ENCODE measurements at places on chromosomes 5 and 9. TPM values are rescaled to one million over a fixed set of nuclear protein-coding genes. Genes with fewer than 3 reads are reported as not detected.

GRCh38 chr5:16120579-16120978, 59.0 kb downstream of the MARCHF11 start:
- no peak for DNase-seq

- no peak for DNase-seq
Measured at GRCh38 chr9:27967210-27967609, 393.9 kb upstream of the C9orf72 start.

DNA sequence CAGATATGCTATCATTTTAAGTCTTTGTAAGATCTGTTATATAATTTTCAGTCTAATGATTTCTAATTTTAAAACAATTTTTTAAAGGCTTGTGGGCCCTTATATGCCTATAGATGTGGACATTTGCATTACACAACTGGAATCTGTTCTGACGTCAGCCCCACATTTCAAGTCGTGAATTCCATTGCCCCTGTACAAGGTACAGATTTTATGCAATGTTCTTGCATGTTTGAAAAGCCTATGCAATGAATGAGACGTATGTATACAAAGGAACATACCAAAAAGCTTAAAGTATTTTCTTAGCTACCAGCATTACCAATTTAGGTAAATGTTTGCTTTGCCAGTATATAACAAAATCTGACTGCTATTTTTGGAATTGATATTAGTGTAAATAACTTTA, 77.2 kb downstream of the ITGA1 start:
- no peak for DNase-seq

DNA sequence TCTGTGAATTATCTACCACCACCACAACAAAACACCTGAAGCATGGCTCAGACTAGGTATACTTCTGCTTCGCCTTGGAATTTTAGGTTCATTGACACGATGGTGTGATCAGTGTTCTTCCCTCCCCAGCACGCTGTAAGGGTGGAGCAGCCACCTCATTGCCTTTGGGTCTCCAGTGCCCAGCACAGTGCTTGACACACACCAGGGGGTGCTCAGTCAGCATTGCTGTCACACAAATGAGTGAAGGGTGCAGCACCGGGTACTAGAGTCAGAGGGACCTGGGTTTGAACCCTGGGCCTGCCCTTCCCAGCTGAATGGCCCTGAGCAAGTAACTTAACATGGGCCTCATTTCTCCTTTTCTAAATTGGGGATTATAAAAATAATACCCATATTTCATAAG, 9.9 kb upstream of the ANGPTL2 start:
- DNase-seq, result no peak

DNA sequence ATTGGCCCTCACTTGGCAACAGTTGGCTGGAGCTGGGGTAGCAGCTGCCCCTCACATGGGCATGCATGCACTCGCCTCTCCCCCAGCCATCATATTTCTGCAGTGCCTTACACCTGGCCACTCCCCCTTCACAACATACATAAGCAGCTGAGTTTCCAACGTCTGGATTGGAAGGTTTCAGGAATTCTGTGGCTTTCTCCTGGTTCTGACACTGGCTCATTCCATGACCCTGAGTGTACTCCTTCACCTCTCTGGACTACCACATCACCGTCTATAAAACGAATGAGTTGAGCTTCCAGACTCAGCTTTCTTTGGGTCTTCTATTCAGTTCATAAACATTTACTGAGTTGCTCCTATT, 84.3 kb downstream of the GALNT10 start:
- no peak for DNase-seq

DNA sequence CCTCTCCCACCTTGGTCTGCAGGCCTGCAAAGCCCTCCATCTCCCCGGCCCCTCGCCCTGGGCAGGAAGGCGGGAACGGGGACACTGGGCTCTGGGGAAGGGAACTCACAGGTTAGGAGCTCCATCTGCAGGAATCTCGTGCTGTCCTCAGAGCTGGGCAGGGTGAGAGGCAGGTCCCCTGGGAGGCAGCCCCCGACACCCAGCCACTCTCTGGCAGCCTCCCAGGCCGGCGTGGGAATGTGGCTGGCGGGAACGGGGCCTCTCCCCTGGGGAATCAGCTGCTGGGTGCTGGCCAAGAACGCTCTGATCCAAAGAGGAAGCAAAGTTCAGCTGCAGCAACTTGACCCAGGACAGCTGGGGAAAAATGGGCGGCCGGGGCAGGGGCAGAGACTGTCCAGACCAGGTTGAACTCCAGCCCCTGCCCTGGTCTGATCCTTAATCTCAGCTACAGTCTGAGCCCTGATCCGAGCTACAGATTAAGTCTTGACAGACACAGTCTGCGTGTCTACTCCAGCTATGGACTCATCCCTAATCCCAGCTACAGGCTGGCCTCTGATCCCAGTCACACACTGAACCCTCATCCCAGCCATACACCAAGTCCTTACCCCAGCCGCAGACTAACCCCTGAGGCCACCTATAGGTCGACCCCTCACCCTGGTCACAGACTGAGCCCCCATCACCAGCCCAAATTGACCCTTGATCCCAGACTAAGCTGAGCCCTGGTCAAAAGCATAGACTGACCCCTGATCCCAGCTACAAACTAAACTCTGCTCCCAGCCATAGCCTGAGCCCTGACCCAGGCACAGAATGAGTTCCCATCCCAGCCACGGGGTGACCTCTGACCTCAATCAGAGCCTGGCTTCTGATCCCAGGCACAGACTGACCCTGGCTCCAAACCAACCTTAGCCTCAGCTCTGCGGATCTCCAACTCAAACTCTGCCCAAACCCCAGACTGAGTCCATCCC, 37.3 kb upstream of the EGFL7 start:
- peak; percentile 95 for DNase-seq

DNA sequence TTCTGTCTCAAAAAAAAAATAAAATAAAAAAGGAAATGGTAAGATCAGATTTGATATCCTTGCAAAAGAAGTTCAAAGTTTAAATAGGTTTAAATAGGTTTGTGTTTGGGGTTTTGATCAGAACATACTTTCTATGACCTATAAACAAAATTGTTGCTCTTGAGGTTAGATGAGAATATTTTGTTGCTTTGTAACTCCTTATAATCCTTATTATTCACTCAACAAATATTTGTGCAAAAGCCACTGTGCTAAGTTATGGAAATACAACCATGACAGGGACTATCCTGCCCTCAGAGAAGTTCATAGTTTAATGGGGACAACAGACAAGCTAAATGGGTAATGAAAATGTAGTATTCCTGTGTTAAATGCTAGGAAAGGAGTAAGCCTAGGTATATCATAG, 71.5 kb downstream of the INVS start:
- DNase-seq, result no peak

DNA sequence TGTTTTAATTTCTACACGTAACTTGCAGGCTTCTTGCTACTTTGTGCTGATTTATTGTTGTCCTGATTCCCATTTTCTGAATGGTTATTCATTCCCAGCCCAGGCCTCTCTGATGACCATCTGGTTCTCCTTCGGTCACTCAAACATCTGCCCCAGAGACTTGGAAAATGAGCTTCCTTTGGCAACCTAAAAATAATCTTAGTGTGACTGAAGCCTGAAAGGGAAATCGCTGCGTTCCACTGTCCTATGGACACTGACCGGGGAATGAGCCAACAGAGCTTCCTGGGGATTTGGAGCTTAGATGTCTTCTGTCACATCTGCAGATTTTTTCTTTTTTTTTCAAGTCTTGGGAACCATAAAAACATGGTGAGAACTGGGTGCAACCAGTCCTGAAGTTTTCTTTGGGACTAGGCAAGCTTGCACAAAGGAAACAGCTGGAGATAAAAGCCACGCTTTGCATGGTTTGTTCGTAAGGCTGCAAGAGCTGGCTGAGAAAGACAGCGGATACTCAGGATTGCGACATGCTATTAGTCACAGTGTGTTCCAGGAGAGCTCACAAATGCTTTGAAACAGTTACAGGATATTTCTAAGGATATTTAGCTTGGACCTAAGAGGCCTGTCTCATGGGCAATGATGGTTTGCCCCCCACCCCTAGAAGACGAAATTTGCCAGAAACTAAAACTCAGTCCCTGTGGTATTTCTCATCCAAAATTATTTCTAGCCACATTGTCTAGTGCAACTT, 146.2 kb downstream of the GOLPH3 start:
- peak; percentile 31 for DNase-seq

RETREG1 gene
- total RNA-seq, result 49.9 TPM

GPR21 gene
- 1.2 TPM for total RNA-seq

GRCh38 chr9:27351438-27351837, 54.5 kb upstream of the EQTN start:
- DNase-seq, result no peak

DNA sequence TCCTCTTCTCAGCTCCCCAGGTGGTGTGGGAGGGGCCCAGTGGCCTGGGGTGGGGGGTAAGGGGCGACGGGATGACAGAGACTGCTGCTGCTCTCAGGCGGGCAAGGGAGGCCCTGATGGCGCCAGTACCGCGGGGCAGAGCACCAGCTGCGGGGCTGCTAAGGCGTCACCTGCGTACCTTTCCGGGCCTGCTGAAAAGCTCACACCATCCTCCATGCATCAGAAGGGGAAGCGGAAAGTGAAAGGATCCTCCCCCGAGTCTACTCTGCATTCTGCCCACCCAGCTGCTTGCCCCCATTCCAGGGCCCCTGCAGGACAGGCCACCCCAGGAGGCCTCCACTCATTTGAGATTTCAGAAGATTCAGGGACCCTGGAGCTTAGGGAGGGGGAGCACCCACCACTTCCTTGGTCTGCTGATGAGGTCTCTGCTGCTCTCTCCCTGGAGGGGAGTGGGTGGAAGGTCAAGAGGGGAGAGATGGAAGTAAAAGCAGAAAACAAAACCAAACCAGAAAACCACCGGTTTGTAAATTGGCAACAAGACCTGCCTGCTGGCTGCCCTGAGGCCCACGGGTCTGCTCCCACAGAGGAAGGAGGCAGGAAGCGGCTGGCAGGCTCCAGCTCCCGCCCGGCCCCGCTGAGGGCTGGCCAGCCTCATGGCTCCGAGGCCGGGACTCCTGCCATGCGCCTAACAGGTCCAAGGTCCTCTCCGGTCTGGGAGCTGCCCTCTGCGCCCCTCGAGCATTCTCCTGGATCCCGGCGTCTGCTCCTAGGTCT, 33.6 kb downstream of the PRRT1B start:
- no peak for DNase-seq

C8G gene
- total RNA-seq, result 5.3 TPM

GRCh38 chr5:133718457-133718856, 106.1 kb upstream of the FSTL4 start:
- DNase-seq, result no peak

DNA sequence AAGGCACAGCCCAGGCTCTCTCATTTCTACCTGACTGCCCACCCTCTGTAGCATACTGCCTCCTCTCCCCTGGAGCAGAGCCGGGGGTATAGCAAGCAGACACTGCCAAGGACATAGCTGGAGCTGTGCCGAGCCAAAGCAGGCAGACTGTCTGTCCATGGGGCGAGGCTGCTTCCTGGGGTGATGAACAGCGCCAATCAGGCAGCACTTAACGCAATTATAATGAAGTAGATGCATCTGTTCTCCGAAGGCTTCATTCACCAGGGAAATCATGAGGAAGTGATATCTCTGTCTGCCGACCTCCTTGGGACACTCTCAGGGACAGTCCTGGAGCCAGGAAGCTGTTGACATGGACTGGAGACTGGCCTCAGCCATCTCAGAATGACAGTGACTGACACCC, 230.7 kb downstream of the ASTN2 start:
- DNase-seq, result no peak

DNA sequence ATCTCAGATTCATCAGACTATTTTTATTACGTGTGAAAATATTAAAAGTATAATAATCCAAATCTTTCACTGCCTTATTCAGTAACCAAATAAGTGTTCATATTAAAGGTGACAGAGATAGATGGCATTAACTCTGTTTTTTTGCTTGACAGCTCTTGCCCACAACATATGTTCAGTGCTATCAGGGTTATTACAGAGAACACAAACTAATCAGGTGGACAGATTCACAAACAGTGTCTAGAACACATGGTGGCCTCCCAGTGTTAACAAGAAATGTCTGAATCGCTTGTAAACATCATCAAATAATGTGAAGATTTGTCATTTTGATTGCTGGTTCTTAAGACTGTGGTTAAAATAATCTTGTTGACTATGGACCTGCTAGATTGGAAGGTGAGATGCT, 609.1 kb upstream of the GRAMD2B start:
- no peak for DNase-seq

FAM13B gene
- 15.4 TPM for total RNA-seq

GRCh38 chr5:58454025-58454424, 5.9 kb downstream of the PLK2 start:
- DNase-seq, result peak; percentile 23

HAND1 gene
- not detected for total RNA-seq

- no peak for DNase-seq
Measured at GRCh38 chr5:111256128-111256527, 31.9 kb downstream of the CAMK4 start.

GRCh38 chr5:14256756-14257393, 113.7 kb downstream of the TRIO start:
- DNase-seq, result no peak

DNA sequence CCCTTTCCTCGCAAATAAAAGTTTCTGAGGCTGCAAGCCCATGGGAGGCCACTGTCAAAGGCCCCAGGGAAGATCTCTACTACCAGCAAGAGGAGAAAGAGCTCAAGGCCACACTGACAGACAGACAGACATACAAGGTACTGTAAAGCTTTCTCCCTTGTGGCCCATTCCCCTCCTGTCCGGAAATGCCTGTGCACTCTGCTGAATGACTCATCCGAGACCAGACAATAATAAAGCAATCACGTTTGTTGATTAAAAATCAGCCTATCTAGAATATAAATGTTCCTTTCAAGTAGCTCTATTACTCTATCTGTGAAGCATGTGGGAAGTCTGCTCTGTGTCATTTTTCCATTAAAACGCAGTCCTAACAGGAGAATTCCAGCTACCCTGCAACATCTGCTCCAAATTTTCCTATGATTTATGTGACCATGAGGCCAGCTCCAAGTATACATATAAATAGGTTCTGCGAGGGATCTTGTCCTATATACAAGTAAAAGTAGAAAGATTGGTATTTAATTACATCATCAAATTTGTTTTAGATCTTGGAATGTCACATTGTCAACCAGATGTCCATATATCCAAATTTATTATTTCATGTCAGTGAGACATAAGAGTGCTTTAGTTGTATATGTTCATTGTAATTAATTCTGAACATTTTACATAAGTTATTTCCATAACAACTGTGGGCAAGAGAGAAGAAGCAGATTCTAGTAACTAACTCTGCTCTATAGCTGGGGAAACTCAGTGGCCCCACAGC, 34.7 kb upstream of the TGFBI start:
- DNase-seq, result no peak
